ENCODE measurements at places on chromosomes 13 and 19. TPM values are rescaled to one million over a fixed set of nuclear protein-coding genes. Genes with fewer than 3 reads are reported as not detected.

The OVOL3 gene
- not detected for polyA plus RNA-seq

The FKBP8 gene
- polyA plus RNA-seq = 153 TPM

The SBSN gene
- polyA plus RNA-seq = 0.20 TPM

The CERS1 gene
- 0.49 TPM for polyA plus RNA-seq

The TSKS gene
- polyA plus RNA-seq = 0.64 TPM

The SYNGR4 gene
- polyA plus RNA-seq = not detected

The LSR gene
- 10.4 TPM for polyA plus RNA-seq

The KLK6 gene
- not detected for polyA plus RNA-seq

The SIRT6 gene
- 26.9 TPM for polyA plus RNA-seq

The RUBCNL gene
- polyA plus RNA-seq = 0.59 TPM

The NLRP7 gene
- polyA plus RNA-seq = not detected

- no peak for DNase-seq
- no peaks in the 10 kb centered on the region for H3K27me3 ChIP-seq
- no peaks in the 10 kb centered on the region for H3K36me3 ChIP-seq
- H3K4me1 ChIP-seq = peaks cover 10% of the 10 kb centered on the region
- H3K4me3 ChIP-seq = no peak overlapping the region
Measured at GRCh38 chr13:36086117-36086516, 45.1 kb downstream of the DCLK1 start.

DNA sequence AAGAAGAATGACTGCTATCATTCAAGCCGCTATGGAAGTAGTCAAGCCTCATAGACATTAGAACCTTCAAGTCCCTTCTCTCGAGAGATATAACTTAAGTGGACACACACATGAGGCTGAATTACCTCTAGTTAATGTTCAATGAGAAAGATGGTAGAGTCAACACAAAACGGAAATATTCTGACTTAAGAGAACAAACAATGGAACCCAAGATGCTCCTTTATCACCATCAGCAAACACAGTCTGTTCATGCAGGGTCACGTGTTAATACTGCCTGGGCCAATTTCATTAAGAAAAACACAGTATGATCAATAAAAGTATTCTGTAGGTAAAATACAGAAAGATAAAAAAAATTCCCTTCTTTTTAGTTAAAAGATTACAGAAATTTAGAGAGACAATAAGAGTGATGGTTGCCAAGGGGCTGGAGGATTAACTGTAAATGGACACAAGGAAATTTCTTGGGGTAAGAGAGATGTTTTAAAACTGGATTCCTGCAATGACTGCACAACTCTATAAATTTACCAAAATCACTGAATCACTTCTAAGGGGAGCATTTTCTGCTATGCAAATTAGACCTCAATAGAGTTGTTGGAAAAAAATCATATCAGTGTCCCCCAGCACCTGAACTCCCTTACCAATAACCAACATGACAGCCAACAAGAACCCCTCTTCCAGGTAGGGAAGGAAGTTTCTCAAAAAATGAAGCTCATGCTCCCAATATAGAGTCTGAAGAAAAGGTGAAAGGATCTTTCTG is 256.6 kb downstream of the ABCC4 start:
- no peak overlapping the region for H3K4me3 ChIP-seq
- no peak for DNase-seq
- H3K27ac ChIP-seq = no peak overlapping the region
- H3K36me3 ChIP-seq = no peaks in the 10 kb centered on the region
- H3K27me3 ChIP-seq = no peaks in the 10 kb centered on the region
- no peaks in the 10 kb centered on the region for H3K4me1 ChIP-seq

DNA sequence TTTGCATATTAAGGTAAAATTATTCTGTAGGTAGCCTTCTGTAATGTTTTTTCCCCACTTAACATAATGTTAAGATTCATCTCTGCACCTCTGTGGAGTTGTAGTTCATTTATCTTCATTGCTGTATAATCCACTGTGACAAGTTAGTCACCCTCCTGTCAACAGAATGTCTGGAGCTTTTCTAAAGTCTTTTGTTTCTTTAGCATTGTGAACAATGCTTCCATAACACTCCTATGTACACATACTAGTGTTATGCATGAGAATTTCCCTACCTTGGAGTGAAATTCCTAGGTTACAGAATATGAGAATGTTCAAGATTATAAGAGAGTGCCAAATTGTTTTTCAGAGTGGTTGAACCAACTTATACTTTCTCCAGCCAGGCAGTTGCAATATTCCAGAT is 113.5 kb downstream of the COG6 start:
- H3K27ac ChIP-seq = no peak overlapping the region
- peaks cover 5% of the 10 kb centered on the region for H3K4me1 ChIP-seq
- no peak overlapping the region for H3K4me3 ChIP-seq
- no peaks in the 10 kb centered on the region for H3K36me3 ChIP-seq
- H3K27me3 ChIP-seq = no peaks in the 10 kb centered on the region

- no peaks in the 10 kb centered on the region for H3K4me1 ChIP-seq
- H3K27ac ChIP-seq = no peak overlapping the region
- no peaks in the 10 kb centered on the region for H3K36me3 ChIP-seq
- no peak for DNase-seq
- H3K4me3 ChIP-seq = no peak overlapping the region
- H3K27me3 ChIP-seq = peaks cover 4% of the 10 kb centered on the region
Measured at GRCh38 chr13:29956853-29957252, 106.4 kb upstream of the UBL3 start.

GRCh38 chr19:48814895-48815294 is 4.1 kb upstream of the BCAT2 start:
- H3K27ac ChIP-seq = no peak overlapping the region
- no peak overlapping the region for H3K4me3 ChIP-seq
- no peaks in the 10 kb centered on the region for H3K36me3 ChIP-seq
- DNase-seq = no peak

GRCh38 chr19:12035220-12036172 is at the start of gene ZNF433:
Gene ZNF433 (minus strand): TSS chr19:12035679. CDS start chr19:12035539, 140 bp downstream.
- no peaks in the 10 kb centered on the region for H3K36me3 ChIP-seq
- peak; percentile 96 for DNase-seq
- peak within 1 kb of the TSS; percentile 96 for H3K4me3 ChIP-seq
- peak within 1 kb of the TSS; percentile 87 for H3K27ac ChIP-seq

DNA sequence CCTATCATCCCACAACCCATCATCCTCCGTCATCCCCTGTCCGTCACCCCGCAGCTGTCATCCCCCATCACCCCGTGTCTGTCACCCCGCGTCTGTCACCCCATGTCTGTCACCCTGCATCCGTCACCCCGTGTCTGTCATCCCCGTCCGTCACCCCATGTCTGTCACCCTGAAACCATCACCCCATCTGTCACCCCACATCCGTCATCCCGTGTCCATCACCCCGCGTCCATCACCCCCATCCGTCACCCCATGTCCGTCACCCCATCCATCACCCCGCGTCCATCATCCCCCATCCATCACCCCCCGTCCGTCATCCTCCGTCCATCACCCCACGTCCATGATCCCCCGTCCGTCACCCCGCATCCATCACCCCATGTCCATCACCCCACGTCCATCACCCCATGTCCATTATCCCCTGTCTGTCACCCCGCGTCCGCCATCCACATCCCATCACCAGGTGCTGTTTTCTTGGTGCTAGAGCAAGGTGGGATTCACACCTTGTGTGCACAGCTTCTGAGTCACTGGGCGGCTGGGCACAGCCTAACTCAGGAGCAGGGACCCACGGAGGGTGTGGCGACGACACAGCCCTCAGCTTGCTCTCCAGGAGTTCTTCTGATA is 24.2 kb downstream of the RASA3 start:
- peaks cover 8% of the 10 kb centered on the region for H3K4me1 ChIP-seq
- no peak overlapping the region for H3K4me3 ChIP-seq
- no peaks in the 10 kb centered on the region for H3K27me3 ChIP-seq
- no peak for DNase-seq
- H3K36me3 ChIP-seq = peaks cover 29% of the 10 kb centered on the region
- H3K27ac ChIP-seq = no peak overlapping the region

DNA sequence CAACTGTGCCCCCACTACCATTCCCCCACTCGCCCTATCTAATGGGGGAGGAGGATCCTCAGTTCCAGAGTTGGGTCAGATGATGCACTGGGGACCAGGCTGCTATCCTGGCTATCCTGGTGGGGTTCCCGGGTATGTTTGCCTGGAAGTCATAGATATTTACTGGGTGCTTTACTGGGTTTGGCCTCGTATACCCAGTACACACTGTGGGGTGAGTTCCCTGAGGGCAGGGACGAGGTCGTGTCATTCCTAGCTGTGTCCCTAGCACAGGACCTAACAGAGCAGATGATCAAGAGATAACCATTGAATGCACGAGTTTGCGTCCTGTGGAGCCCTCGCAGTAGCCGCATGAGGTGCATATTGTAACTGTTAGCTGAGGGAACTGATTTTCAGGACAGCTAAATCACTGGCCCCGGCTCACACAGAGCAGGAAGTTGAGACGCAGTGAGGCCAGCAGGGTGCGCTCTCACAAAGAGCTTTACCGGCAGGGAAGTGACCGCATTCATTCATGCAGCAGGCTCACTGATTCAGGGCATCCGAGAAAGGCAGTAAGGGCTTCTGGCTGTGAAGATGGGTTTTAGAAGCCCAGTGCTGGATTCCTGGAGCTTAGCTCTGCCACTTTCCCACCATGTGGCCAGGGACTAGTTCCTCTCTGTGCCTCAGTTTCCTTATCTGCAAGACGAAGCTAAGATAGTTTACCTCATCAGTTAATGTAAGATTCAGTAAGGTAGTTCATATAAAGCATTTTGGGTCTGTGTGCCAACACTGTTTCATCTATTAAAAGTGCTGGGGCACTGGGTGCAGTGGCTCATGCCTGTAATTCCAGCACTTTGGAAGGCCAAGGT is 6.0 kb downstream of the RUVBL2 start:
- DNase-seq = peak; percentile 52
- H3K27ac ChIP-seq = no peak overlapping the region

- no peak overlapping the region for H3K4me3 ChIP-seq
- H3K27me3 ChIP-seq = no peaks in the 10 kb centered on the region
- H3K36me3 ChIP-seq = peaks cover 28% of the 10 kb centered on the region
- DNase-seq = no peak
- H3K27ac ChIP-seq = peak overlapping the region; percentile 76
Measured at GRCh38 chr19:43563816-43564457, 11.4 kb downstream of the XRCC1 start.

GRCh38 chr13:106535552-106536243 is at the start of gene EFNB2:
Gene EFNB2 (minus strand): TSS chr13:106535662. CDS start chr13:106534964, 698 bp downstream.
- H3K4me1 ChIP-seq = peaks cover 42% of the 10 kb centered on the region
- H3K4me3 ChIP-seq = peak within 1 kb of the TSS; percentile 70
- peak within 1 kb of the TSS; percentile 92 for H3K27ac ChIP-seq
- H3K36me3 ChIP-seq = no peaks in the 10 kb centered on the region

GRCh38 chr13:97148894-97149293 is 73.2 kb upstream of the MBNL2 start:
- H3K27ac ChIP-seq = no peak overlapping the region
- H3K4me1 ChIP-seq = no peaks in the 10 kb centered on the region
- H3K27me3 ChIP-seq = no peaks in the 10 kb centered on the region
- H3K4me3 ChIP-seq = no peak overlapping the region
- H3K36me3 ChIP-seq = no peaks in the 10 kb centered on the region

DNA sequence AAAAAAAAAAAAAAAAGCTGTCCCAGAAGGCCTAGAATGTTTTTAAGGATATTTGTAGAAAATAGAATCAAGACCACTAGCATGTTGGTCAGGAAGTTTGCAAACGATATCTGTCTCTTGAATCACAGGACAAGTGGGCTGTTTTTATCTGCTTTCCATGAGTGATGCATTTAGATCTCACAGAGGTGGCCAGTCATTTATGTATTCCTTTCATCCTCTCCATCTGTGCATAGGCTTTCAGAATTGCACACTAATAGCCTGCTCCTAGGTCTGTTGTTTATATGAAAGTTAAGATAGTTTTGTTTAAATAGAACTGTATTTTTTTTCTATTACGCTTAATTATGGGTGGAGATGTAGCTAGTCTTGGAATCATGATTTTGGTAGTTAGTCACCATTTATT is 289.5 kb downstream of the SHISA2 start:
- peaks cover 12% of the 10 kb centered on the region for H3K27me3 ChIP-seq
- H3K27ac ChIP-seq = no peak overlapping the region
- no peak overlapping the region for H3K4me3 ChIP-seq

All from heart right ventricle (tissue), 16 donors.